ENCODE measurements at places on chromosomes 1 and 21. TPM values are rescaled to one million over a fixed set of nuclear protein-coding genes. Genes with fewer than 3 reads are reported as not detected.

Gene LRP8
- total RNA-seq = 71.7 TPM

Gene ZSWIM5
- total RNA-seq = 0.17 TPM

Gene EDN2
- not detected for total RNA-seq

Gene IL22RA1
- not detected for total RNA-seq

Gene OR14K1
- not detected for total RNA-seq
